A375 (cell line): ENCODE measurements at places on chromosomes 7 and 10. TPM values are rescaled to one million over a fixed set of nuclear protein-coding genes. Genes with fewer than 3 reads are reported as not detected.

ZPBP gene
- total RNA-seq: not detected in 2 replicates

MBL2 gene
- total RNA-seq: 0.05 and 0.26 TPM in 2 replicates

SMO gene
- 14.0 and 15.6 TPM in 2 replicates for total RNA-seq

KDM7A gene
- 7.1 and 15.8 TPM in 2 replicates for total RNA-seq

CTAGE8 gene
- not detected in 2 replicates for total RNA-seq

C7orf33 gene
- total RNA-seq: not detected in 2 replicates

CC2D2B gene
- 0.24 TPM in 1 of 2 replicates, not detected in the other for total RNA-seq

CTTNBP2 gene
- 0.19 and 2.4 TPM in 2 replicates for total RNA-seq

IL15RA gene
- total RNA-seq: 3.9 and 5.7 TPM in 2 replicates

TFR2 gene
- total RNA-seq: 0.04 TPM in 1 of 2 replicates, not detected in the other

GPC2 gene
- 0.72 and 1.2 TPM in 2 replicates for total RNA-seq

FAM25C gene
- total RNA-seq: 2.2 TPM in 1 of 2 replicates, not detected in the other

CDC14C gene
- total RNA-seq: not detected in 2 replicates

SPDYE11 gene
- not detected in 2 replicates for total RNA-seq

METTL27 gene
- 19.9 TPM in 2 replicates for total RNA-seq

PCLO gene
- total RNA-seq: 5.9 and 6.8 TPM in 2 replicates

PMS2 gene
- 19.9 and 20.4 TPM in 2 replicates for total RNA-seq

COL13A1 gene
- 59.4 and 61.0 TPM in 2 replicates for total RNA-seq

PNLIPRP1 gene
- total RNA-seq: not detected in 2 replicates

TMEM196 gene
- total RNA-seq: not detected in 2 replicates

FOXK1 gene
- total RNA-seq: 21.0 and 24.0 TPM in 2 replicates

MSS51 gene
- 0.69 and 0.94 TPM in 2 replicates for total RNA-seq

NUTM2D gene
- total RNA-seq: 1.7 and 2.9 TPM in 2 replicates

SLC37A3 gene
- total RNA-seq: 28.8 and 43.8 TPM in 2 replicates
